MV-4-11 (cell line): ENCODE measurements at places on chromosomes 2 and 18.

DNA sequence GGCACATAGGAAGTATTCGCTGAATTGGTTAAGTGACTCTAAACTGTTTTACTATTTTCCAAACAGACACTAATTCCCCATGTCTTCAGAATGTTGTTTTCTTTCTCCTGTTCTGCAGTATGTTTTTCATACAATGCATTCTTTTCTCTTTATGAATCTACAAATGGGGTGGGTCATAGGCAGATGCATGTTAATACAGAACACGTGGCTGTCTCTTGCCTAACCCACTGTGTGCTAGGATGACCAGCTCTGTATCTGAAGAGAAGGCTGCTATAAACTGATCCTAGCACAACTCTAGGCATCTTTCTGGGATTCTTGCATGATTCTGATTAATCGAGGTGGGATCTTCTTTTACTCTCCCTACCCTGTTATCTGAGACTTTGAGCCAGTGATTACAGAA is 826.0 kb downstream of the PLCL1 start:
- no peak for DNase-seq

DNA sequence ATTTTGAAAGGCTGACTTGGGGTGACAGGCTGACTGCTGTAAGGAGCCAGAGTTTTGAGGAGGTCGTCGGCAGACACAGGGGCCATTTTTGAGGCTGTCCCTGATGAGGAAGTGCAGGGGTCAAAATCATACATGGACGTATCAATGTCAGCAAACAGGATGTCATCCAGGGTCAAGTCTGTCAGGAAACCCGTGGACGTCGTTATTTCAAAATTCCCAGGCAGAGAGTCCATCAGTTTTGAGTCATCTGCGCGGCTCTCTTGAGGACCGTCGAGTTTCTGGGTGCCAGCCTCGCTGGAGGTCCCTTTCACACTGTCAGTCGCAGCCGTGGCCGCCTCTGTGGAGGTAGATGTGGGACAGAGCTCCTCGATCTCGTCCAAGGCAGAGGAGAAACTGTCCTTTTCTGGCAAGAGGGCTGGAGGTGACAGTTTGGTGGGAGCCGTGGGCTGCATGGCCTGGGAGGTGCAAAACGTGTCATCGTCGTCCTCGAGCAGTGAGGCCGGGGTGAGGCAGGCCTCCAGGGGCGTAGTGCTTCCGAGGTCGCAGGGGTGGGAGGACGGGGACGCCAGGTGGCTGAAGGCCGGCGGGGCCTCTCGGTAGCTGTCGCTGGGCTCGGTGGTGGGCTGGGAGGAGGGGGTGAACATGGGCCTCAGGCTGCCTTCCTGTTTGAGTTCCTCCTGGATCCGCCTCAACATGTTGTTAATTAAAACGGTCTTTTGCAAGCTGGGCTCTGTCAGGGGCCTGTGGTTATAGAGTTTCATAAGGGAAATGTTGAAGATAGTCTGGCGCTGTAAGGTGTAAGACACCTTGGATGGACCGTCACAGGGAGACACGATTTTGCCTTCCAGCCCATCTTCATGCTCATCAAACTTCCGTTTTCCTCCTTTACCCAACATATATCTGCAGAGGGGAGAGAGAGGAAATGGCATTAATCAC is 17.5 kb downstream of the SERTAD2 start:
- peak; percentile 67 for DNase-seq

GRCh38 chr2:48829569-48829968 is 74.0 kb upstream of the LHCGR start:
- DNase-seq = no peak

DNA sequence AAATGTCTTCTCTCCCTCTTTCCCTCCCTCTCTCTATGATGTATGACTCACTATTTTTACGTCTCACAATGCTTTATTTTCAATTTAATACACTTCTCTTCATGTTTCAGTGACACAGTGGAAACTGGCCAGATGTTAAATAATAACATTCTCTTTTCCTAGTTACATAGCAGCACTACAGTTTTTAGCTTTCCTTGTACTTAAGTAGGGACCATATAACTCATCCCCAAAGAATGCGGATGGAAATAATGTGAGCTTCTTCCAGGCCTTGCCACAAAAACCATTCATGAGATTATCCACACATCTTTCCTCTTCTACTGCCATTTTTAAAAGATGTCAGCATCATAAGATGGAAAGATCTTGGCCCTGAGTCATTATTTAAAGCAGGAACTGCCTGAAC is 789.4 kb downstream of the LRP1B start:
- no peak for DNase-seq

DNA sequence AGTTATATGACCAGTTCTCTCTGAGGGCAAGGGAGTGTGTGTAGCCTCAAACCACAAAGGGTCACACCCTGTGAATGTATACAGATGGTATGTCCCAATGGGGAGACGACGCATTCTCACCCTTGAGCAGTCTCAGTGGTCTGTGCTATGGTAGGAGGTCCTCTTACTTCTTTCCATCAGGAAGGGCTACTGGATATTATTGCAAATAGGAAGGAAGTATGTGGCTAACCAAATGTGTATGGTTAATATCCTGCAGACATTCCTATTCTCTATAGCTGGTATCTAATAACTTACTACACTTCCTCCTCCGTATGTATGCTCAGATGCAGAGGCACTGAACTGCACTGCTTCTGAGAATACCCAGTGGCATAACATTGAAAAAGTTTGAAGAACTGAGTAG is 306.7 kb upstream of the CCDC68 start:
- DNase-seq = peak; percentile 63

DNA sequence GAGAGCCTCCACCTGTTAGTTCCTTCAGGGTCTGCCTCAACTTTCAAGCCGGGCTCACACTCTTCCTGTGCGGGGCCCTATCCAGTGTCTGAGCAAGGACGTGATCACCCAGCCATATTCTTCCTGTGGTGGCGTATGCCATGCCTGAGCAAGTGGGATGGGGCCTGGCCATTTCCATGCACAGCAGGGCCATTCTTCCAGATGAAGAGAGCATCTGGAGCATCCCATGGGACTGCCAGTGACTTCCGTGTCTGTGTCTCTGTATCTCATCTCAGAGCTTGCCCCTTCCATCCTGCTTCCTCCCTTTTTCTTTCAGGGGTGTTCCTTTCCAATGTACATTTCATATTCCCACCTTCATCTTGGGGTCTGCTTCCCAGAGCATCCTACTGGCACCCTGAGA is 20.2 kb downstream of the SCG2 start:
- no peak for DNase-seq

- no peak for DNase-seq
Measured at GRCh38 chr2:101007415-101008345, 5.6 kb downstream of the RPL31 start.

DNA sequence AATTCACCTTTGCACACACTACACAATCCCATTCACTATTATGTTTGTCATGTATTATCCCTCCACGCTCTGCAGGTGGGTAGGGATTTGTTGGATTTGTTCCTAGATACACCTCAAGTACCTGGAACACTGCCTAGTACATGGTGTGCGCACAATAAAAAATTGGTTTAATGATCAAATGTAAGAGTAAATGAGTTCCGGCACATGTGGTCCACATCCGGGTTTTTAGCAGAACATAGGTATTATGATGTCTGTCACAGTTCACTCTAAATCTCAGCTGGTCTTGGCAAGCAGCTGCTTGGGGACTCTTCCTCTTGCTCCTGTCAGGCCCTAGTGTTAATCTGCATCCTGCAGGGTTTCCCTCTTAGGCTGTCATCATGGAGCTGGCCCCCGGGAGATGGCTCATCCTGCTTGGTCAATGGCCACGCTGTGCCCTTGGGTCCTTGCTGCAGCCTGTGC is 21.8 kb upstream of the IL1R1 start:
- no peak for DNase-seq

- no peak for DNase-seq
Measured at GRCh38 chr2:188272121-188272520, 19.6 kb upstream of the GULP1 start.

DNA sequence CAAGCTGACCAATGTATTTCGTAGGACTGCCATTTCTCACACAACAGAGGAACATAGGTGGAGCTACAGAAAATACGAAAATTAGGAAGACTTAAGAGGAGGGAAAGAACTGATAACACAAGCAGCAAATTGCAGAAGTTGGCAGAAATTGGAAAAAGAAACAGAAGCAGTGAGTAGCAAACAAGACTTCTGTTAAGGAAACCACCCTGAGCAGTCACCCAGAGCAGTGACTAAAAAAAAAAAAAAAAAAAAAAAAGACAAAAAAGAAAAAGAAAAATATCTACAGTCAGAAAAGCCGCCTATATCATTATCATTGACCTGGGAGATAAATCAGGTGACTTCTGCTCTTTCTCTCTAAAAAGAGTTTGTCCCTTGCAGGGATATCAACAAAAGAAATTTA is 21.4 kb downstream of the STK17B start:
- DNase-seq = peak; percentile 66

- DNase-seq = no peak
Measured at GRCh38 chr2:14999114-14999661, 366.7 kb downstream of the LRATD1 start.

DNA sequence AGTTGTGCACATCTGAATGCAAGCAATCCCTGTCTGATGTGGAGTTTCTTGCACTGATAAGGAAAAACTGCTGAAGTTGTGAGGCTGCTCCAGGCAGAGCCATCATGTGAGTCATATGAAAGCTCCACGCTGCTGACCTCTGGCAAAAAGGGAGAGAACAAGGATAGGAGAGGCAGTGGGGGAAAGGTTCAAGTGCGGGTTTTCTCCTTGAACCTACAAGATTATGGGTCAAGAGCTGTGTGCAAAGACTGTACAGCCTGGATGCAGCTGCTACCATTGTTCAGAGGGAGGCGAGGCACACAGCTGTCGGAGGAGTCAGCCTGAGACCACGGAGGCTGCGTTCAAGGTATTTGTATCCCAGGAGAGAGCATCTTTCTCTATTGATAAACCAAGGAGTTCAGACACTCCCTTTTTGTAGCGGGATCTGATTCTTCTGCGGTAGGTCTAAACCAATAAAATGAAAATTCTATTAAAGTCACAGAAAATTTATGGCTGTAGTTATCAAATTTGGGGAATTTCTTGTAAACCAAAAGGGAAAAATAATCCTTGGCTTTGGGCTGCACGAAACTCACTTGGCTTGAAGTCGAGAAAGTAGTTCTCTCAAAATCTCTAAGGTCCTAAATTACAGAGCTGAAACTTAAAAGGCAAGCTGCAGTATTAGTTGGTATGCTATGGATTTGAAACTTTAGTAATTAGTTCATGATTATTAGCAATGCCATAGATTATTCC is at the start of gene CDK15:
TSS of gene CDK15 (plus strand) at position 96 of the 729 bp plus-strand sequence. CDS start at position 224, 128 bp downstream.
- no peak for DNase-seq

DNA sequence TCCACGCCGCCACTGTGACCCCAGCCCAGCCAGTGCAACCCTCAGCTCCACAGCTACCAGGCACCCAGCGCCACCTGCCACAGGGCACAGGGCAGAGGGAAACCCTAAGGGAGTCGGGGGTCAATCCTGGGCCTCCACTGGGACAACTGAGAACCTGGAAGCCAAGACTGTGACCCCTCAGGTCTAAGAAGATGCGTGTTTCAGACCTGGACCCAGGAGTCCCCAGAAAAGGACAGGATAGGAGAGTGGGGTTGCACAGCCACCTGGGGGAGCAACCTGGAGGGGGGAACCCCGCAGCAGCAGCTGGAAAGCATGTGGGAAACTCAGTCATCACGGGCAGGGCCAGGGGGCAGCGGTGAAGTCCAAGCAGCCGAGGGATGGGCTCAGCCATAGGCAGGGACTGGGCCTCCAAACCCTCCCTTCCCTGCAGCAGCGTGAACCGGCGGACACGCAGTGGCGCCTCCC is 4.1 kb downstream of the ESPNL start:
- no peak for DNase-seq

GRCh38 chr18:12880541-12880910 is 3.5 kb downstream of the PTPN2 start:
- DNase-seq = peak; percentile 80

- DNase-seq = no peak
Measured at GRCh38 chr18:907115-907884, 2.6 kb downstream of the ADCYAP1 start.

DNA sequence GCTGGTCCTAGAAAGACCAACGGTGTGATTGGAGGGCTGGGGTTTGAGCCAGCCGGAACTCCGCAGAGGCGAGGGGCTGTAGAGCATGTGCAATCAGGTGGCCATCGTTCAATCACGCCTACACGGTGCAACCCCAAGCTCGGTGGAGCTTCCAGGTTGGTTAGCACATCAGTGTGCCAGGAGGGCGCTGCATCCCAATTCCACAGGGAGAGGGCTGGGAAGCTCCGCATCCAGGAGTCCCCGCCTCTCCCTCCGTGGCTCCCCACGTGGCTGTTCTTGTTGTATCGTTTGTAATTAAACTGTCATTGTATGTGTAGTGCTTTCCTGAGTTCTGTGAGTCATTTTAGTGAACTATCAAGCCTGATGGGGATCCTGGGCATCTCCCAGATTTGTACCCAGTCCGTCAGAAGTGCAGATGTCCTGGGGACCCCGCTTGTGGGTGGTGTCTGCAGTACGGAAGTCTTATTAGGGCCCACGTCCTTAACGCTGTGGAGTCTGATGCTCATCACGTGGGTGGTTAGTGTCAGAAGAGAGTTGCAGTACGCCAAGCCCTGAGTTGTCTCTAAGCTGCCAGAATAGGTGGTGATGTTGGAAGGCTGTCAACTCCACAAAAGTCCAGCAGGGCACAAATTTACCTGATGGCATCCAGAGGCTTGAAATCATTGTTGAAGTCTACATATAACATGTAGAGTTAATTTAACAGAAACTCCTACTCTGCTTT is 20.6 kb upstream of the AMMECR1L start:
- no peak for DNase-seq

- no peak for DNase-seq
Measured at GRCh38 chr2:51335087-51336058, 303.4 kb upstream of the NRXN1 start.

DNA sequence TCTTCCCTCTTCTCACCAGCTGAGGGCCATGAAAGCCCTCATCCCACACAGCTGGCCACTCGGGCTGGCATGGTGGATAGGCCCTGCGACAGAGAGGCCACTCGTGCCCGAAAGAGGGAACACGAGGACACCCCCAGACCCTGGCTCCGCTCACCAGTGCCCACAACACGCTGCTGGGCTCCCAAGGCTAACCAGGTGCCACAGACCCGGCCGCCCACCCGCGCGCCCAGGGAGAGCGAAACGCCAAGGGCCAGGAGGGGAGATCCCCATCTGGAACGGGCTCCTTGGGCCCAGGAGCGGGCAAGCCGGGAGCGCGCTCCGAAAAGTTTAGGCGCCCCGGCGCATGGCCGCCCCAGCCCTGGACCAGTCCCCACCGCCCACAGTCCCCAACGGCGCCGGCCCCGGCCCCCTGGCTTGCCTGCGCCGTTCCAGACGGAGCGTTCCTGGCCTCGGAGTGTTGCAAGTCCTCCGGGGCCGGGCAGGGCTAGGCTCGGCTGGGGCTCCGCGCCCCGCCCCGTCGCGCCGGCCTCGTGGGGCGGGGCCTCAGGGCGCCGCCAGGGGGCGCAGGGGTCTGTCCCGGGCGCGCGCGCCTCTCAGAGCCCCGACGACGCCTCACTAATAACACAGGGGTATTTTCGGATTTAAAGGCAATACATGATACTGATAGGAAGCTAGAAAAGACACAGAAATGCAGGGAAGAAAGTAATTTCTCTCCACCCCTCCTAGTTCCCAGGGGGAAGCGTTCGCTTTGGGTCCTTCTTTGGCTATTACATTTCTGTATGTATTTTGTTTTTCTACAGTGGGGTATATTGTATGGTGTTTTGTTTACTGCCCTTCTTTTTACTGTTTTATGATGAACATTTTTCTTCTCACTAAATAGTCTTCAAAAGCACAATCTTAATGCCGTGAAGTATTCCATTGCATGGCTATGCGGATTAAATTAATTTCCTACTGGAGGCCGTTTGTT is at the start of gene TMBIM1:
TSS of gene TMBIM1 (minus strand) at position 456 of the 967 bp plus-strand sequence. CDS start 10,362 bp downstream, outside the sequence.
- DNase-seq = peak; percentile 51
